Cardiac muscle cell (in vitro differentiated cells and primary cell): ENCODE measurements at places on chromosomes 3 and 15.
A peak's percentile ranks its signal among the peaks of the same experiment; 100 is the strongest.

DNA sequence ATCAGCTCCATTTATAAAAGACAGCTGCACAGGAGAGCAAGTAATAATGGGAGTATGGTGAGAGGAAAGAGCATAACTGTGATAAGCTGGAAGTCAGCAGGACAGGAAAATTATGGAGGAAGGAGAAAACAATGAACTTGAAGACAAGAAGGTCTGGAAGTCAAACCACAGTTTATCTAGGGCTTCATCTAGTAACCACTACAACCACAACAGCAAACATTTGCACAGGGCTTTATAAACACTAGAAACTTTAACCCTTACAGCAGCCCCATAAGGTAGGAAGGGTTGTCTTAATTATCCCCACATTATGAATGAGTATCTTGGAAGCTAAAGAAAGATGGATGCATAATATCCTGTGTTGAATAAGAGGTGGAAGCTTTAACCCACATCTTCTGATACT, 820.8 kb downstream of the IGSF11 start:
- DNase-seq = no peak

GRCh38 chr3:155869691-155870090, 759 bp upstream of the GMPS start:
- no peak for DNase-seq

DNA sequence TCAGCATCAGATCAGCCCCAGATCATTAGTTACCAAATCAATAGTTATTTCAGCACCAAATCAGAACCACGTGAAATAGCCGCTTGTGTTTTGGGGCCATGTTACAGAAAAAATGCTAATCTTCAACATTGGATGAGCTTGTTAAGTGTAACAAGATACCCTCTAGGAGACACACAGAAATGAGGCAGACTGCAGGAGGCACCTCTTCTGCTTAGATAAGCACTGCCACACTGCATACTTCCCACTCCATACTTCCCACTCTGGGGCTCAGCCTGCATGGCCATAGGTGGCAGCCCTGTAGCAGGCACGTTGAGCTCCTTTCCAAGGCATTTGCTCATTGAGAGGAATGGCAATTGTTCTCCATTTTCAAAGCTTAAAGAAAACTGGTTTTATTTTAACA, 73.3 kb downstream of the CHCHD6 start:
- DNase-seq = no peak

DNA sequence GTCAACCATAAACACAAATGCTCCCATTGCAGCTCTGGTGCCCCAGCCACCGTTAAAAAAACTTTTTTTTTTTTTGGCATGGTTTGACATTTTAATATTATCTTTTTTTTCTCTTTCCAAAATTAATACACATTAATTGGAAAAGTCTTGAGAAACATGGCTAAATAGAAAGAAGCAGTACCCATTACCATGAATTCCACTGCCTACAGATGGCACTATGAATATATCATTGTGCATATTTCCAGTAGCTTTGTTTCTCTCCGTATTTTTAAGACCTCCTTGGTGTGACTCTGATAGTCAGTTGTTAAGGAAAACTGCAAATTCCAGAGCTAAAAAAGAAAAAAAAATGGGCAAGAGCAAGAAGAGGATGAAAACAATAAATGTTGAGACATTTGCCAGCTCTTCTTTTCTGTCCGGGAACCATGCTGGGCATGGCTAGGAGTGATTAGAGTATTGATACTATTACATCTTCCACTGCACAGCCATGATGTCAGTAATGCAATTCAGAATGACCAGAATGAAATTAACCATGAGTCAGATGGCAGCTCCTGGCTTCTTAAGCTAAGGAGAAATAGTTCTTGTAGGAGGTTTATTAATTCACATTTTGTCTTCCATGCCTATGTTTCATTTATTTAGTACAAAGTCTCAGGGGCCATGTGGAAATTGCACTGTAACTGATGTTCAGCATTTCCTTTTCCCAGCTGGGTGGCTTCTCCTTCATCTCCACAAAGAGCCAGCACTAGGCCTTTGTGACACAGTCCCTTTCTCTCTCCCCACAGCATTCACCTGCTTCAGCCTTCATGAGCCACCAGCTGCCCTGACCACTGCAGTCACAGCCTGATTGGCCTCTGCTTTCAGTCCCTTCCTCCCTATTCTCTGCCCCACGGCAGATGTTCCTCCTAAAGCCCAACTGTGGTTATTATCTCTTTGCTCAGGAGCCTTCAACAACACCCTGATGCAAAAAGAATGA, 31.8 kb downstream of the SLC7A14 start:
- DNase-seq = no peak

DNA sequence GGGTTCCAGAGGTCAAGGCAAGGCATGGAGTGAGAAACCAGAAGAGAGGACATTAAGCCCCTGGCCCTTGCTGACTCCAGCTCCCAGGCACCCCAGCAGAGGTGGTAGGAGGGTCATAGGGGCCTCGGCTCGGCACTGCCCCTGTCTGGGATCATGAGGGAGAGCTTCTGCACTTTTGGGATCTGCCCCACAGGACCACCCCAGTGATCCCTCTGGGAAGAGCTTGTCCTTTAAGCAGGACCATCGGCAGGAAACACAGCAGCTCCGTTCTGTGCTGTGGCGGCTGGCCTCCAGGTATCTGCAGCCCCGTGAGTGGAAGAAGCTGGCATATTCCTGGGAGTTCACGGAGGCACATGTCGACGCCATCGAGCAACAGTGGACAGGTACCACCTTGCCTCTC, 35.5 kb downstream of the ANKDD1A start:
- DNase-seq = no peak

- no peak for DNase-seq
Measured at GRCh38 chr3:195156286-195156890, 114.6 kb downstream of the XXYLT1 start.

DNA sequence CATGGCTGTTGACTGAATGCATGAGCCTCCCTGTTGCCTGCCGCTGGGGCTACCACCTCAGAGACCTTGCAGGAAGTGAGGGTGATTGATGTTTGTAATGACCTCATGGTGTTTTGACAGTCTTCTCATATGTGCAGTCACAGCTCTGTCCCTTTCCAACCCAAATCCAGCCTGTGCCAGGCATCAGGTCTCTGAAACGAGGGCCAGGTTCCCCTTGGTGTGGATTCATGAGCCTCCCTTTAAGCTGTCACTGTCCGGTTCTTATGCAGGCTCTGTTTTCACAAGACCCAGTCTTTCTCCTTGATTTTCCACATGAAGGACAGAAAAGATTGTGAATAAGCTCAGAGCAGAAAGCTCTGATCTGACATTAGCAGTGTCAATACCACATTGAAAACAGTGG, 43.1 kb downstream of the CEMIP start:
- no peak for DNase-seq

- DNase-seq = no peak
Measured at GRCh38 chr15:79016527-79017170, 71.8 kb upstream of the CTSH start.

DNA sequence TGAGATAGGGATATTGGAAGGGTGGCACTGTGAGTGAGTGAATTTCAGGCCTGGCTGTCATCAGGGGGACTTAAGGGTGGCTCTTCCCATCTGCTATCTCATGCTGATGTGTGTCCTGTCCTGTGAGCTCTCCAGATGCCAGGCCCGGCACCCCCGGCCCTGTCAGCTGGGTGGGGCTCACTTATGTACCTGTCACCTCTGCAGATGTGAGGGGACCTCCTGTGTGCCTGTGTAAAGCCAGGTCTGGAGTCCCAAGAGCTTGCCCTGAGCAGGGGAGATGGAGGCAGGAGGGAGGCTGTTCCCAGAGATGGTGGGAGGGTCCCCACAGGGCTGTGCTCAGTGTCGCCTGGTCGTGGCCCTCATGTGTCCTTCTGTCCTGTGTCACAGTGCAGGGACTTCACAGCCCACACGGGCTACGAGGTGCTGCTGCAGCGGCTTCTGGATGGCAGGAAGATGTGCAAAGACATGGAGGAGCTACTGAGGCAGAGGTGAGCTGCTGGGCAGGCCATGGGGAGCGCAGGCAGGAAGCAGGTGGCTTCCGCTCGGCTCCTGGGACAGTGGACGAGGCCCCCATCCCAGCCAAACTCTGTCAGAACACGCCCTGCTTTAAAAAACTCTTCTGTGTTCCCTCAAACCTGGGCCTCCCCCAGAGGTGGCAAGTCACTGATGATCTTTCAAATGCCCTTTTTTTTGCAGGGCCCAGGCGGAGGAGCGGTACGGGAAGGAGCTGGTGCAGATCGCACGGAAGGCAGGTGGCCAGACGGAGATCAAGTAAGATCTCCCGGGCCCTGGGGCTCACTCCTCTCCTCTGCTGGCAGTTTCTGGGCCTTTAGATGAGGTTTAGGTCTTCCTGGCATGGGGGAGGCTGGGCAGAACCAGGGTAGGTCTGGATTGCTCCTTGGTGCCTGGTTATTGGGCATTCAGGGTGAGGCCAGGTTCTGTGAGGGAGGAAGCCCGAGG, 23.1 kb downstream of the PSTPIP1 start:
- no peak for DNase-seq

DNA sequence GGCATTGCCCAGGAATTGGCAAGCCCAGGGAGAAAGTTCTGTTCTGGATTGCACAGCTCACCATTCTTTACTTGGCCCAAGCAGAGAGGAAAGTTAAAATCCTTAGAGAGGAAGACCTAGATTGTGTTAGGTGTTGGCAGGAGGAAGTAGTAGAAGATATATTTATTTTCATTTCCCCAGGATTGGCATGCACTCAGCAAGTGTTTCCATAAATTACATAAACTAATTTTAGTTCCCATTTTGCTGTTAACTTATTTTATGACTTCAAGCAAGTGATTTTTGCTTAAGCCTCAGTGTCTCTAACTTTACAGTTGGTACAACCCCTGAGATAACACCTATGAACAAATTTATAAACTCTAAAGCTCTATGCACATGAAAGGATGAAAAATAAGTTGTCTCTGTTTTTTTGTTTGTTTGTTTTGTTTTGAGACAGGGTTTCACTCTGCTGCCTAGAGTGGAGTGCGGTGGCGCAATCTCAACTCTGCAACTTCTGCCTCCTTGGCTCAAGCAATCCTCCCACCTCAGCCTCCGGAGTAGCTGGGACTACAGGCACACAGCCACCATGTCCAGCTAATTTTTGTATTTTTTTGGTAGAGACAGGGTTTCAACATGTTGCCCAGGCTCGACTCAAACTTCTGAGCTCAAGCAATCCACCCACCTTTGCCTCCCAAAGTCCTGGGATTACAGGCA, 31.2 kb upstream of the TOP2B start:
- DNase-seq = no peak

DNA sequence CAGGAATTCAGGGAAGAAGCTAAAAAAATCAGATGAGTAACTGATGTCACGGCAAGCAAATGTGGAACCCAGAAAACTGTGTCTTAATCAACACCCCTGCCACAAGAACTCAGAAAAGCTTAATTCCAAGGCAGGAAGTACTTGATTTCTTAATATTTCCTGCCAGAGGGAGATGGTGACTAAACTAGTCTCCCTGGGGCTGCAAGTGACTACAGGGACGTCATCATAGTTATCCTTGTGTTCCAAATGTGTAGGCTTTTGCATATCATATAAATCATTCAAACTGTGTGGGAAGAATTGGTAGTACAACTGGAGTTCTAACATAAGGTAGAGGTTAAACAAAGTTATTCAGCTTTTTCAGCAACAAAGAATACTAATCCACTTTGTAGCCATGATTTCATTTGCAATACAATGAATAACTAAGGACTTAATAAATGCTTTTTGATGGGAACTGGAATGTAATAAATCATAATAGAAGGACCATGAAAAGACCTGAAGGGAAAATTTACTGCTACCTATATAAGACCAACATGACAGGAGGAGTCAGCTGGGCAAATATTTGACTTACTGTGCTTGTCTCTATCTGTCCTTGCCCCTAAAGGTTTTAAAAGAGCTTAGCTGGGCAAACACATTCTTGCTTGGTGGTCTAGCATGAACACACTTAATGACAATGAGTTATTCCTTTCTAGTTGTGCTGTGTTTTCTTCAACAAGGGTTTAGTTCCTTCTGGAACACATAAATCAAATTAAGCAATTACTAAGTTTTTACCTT, 76.0 kb upstream of the NECTIN3 start:
- peak; percentile 63 for DNase-seq

DNA sequence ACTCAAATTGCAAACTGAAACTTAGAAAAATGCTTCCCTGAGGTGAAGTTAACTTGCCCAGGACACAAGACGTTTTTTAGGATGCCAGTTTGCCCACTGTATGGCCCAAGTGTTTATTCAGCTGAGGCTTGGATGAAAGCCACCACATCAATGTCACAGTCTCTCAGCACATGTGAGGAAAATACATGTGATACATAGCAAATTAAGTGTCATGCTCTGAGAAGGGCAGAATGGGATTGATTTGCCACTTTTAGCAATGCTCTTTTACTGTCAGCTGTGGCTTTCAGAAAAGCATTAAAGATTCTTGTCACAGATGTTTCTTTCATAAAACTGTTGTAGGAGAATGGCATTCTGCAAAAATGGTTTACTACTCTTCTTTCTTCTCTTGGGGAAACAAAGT, 165.5 kb downstream of the ZIC1 start:
- no peak for DNase-seq

GRCh38 chr3:48429317-48429959, 448 bp downstream of the PLXNB1 start:
- DNase-seq = peak; percentile 60

- peak; percentile 52 for DNase-seq
Measured at GRCh38 chr3:16311960-16312451, 47.0 kb downstream of the OXNAD1 start.

DNA sequence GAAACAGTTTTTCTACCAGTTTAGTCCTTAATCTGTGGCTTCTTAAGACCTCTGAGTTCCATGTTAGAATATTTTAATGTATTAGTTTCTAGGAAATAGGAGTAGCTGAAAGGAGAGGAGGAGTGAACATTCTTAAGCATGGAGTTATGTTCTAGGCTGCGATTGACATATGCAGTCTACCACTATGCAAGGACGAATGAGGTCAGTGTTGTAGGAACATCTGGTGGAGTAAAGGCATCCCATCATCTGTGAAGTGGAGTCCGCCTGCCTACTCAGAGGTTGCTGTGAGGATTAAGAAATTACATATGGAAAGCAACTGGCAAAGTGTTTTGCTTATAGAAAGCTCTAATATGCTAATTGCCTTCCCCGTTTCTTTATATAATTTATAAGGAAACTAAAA, 45.1 kb downstream of the SNAPC5 start:
- DNase-seq = no peak

- DNase-seq = no peak
Measured at GRCh38 chr3:152357587-152357986, 88.9 kb downstream of the MBNL1 start.

GRCh38 chr3:167151636-167152035, 228.5 kb downstream of the ZBBX start:
- DNase-seq = no peak

- DNase-seq = peak; percentile 56
Measured at GRCh38 chr3:195154793-195155535, 116.0 kb downstream of the XXYLT1 start.

DNA sequence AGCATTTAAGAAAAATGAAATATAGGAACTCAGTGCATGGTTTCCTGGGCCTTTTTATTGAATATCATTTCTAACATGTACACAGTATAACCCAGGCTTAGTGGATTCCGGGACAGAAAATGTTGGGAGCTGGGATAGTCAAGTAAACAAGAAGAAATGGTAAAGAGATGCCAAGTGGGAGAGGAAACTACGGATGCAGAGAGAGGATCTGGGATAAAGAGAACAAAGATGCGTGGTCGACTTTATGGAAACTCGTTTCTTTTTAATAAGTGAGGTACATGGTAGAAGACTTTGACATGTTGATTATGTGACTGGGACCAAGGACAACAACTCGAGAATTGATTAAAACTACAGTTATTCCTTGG, 1.2 kb upstream of the GPR176 start:
- no peak for DNase-seq
